ENCODE measurements at places on chromosomes 7 and 10.

DNA sequence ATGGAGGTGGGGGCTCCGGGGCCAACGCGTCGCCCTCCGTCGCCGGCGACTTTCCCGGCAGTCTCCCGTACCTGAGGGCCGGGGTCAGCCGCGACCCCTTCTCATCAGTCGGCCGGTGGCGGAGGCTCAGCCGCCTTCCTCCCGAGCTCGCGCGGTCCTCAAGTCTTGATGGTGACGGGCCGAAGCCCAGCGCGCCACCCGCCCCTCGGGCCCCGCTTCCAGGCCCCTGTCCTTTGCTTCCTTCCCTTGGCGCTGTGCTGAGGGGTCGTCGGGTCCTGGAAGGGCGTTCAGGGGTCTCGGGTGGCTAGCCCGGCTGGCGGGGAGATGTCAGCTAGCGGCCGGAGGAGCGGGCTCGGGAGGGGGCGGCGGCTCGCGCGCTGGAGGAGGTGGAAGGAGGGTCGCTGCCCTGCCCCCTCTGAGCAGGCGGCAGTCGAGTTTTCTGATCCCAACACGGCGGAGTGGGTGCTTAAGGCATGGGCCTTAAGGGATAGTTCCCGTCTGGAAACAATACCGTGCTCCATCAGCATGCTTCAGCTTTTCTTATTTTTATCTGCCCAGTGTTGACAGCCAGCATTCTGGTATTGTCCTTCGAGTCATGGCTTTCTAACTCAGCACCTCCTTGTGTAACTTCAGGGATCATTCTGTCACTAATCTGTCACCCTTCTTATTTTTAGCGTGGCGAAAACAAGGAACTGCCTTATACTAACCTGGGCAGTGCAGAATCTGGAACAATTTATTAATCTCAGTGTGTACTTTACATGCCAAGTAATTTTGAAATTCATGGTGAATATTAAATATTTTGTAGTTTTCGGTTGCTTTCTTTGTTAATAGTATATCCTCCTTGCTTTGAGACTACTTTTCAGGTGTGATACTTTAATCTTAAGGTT, 748 bp downstream of the PHTF2 start:
- DNase-seq = no peak

DNA sequence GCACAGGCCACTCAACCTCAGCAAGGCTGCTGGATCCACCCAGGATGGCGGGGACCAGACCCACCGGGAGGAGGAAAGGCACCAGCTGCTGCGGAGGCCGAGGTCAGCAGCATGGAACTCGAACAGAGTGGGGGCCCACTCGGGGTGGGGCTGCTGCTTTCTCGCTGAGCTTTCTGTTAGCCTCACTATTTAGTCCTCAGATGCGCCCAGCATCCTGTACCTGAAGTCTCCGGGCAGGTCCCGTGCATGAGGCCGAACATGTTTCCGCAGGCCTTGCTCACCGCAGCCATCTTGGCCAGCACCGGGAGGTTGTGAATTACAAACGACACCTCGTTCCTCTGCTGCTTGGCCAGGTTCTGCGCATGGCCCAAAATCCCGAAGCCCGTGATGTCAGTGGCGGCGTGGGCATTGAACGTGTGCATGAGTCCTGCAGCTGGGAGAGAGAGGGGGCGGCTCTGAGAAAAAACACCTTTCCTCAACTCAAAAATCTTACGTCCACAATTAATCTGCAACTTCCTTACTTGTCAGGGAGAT, 22.8 kb upstream of the PHYH start:
- DNase-seq = no peak

GRCh38 chr7:158682456-158682855, 22.1 kb downstream of the NCAPG2 start:
- DNase-seq = peak; percentile 41

GRCh38 chr10:103759100-103759781, 96.1 kb downstream of the SH3PXD2A start:
- peak; percentile 8 for DNase-seq

GRCh38 chr7:121385800-121386179, 10.3 kb downstream of the FAM3C start:
- DNase-seq = no peak

DNA sequence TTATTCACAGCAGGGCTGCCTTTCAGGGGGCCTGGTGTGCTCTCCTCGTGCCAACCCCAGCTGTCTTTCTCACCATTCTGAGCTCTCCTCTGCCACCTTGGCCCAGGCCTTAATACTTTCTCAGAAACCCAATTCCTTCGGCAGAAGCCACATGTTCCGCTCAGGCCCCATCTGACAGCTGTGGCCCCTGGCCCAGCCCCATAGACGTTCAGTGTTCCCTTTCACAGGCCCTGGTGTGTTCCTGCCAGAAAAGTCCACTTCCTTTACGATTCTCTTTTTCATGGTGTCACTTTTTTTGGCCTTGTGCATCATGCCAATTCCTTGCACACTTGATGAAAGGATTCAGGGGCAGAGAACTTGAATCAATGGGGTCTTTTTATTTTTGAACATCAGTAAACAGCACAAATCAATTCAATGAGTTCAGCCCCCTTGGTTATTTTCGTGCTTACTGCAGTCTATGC, 15.9 kb upstream of the GPNMB start:
- DNase-seq = no peak

- no peak for DNase-seq
Observed at GRCh38 chr10:89773081-89773480, 71.7 kb downstream of the KIF20B start.

- no peak for DNase-seq
Observed at GRCh38 chr7:50717181-50717580, 65.5 kb downstream of the GRB10 start.

GRCh38 chr7:584122-584465, 64.4 kb upstream of the PDGFA start:
- no peak for DNase-seq

GRCh38 chr10:52771534-52772445, 794 bp downstream of the MBL2 start:
- no peak for DNase-seq

DNA sequence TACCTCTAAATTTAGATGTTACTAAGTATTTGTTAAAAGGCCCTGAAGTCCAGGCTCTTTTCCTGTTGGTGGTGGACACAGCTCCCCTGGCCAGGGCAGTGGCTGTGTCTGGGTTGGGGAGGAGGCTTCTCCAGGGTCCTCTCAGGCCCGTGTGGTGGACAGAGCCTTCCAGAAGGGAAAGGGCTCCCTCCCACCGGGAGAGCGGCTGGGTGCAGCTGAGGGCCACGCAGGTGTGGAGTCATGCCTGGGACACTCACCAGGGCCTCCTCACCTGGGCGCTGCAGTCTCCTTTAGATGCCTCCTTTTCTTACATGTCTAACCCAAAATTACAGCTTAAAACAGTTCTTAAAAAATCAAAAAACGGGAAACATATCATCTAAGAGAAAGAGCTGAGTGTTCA, 128.2 kb upstream of the TCERG1L start:
- DNase-seq = no peak

- DNase-seq = no peak
Observed at GRCh38 chr7:25669961-25670841, 441.9 kb upstream of the NPVF start.
